ENCODE measurements at places on chromosomes 2 and 18.

DNA sequence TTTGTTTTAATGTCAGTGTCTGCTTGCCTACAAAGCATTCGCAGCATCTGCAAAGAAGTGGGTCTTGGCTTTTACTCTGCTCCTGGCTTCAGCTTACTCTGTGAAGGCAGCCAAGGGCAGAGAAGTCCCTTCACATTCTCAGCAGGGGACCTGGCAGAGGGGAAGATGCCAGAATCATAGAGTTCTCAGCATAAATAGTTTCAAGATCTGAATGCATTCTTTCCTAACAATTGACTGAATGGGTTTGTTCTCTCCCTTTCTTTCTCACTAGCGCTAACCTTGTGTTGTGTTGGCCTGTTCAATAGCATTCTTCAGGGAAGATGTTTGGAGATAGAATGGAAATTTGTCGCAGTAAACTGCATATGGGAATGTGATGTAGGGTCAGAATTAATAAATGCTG, 106.9 kb downstream of the FARSB start:
- DNase-seq, result no peak

- DNase-seq, result no peak
These were observed 1.3 kb upstream of the TRIB2 start for GRCh38 chr2:12715258-12716031.

GRCh38 chr2:226981791-226982326, 146.0 kb downstream of the RHBDD1 start:
- no peak for DNase-seq

- DNase-seq, result no peak
These were observed 95.4 kb downstream of the HNMT start for GRCh38 chr2:138059487-138060300.

- DNase-seq, result no peak
These were observed 11.7 kb downstream of the CCBE1 start for GRCh38 chr18:59685501-59685900.

DNA sequence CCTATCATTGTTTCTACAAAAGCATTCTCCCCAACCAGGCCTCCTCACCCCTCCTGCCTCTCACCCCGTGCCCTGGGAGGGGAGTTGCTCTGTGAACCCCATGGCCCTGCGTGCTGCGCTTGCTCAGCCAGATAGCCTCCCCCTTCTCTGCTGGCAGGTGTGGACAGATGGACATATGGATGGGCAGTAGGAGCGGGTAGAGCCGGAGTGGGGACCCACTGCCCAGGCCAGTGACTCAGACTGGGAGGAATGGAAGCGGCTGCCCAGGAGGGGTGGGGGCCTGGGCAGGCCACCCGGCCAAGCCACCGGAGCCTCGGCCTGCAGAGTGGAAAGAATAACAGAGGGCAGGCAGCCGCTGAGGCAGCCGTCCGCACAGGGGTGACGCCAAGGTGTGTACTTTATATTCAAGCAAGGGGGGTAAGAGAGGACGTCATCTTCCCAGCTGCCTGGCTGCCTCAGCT, 8.7 kb downstream of the CYP26B1 start:
- no peak for DNase-seq

DNA sequence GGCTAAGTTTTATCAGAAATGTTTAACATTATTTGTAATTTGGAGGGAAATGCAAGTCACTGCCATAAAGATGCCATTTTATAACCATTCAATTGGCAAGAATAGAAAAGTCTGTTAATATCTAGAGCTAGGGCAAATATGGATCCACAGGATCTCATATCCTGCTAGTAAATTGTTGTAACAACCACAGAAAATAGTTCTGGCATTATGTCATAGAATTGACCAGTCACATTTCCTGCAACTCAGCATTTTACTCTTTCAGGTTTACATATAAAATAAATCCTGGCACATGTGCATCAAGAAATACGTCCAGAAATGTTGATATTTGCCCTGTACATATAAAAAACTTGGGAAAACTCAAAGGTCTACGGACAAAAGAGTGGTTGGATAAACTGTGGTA, 32.9 kb downstream of the OSBPL6 start:
- no peak for DNase-seq

- DNase-seq, result no peak
These were observed 7.4 kb downstream of the PLEKHB2 start for GRCh38 chr2:131112529-131112928.

- no peak for DNase-seq
These were observed 23.8 kb downstream of the AKAIN1 start for GRCh38 chr18:5173236-5173635.

GRCh38 chr2:230422149-230422548, 6.1 kb downstream of the SP100 start:
- no peak for DNase-seq

- DNase-seq, result no peak
These were observed 24.6 kb downstream of the CCDC195 start for GRCh38 chr2:224691563-224691962.

GRCh38 chr18:65049586-65049985, 701.2 kb upstream of the CDH7 start:
- no peak for DNase-seq

DNA sequence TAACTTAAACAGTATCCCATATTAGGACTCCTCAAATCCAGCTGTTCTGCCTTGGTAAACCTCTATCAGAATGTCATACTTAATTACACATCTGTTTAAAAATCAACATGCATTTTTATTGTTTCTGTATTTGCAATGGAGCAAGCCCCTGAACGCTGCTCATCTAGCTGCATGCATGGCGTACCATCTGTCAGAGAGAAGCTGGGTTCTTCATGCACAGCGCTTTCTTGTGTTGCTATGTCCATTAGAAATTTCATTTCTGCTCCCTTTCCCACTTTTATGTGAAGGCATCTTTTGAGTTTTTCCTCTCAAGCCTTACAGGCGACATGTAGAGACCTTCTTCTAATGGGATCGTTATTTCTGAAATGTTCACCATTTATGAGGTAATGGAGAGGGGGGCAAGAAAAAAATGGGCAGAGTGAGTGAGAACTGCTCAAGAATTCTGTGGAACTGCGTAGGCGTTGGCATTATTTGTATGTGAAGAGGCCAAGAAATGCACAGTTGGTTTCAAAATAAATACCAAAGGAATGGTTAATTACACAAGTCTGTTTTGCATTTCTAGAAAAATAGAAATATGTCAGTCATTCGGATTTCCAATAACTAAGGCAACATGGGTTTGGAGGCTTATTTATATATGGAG, 31.6 kb downstream of the INSIG2 start:
- DNase-seq, result no peak

DNA sequence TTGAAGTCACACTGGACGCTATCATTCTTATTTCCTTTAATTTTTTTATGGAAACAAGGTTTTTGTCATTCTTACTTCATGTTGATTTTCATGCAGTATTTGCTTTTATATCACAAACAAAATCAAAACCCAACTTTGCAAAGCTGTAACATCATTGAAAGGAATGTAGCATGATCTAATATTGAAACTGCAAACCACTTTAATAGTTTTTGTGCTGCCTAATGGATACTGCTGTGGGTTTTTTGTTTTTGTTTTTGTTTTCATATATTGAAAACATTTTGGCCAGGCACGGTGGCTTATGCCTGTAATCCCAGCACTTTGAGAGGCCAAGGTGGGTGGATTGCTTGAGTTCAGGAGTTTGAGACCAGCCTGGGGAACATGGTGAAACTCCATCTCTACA, 81.6 kb downstream of the MAP2 start:
- no peak for DNase-seq

GRCh38 chr2:128596396-128597120, 277.9 kb upstream of the HS6ST1 start:
- no peak for DNase-seq

GRCh38 chr2:99397266-99397920, 60.2 kb downstream of the EIF5B start:
- DNase-seq, result no peak

DNA sequence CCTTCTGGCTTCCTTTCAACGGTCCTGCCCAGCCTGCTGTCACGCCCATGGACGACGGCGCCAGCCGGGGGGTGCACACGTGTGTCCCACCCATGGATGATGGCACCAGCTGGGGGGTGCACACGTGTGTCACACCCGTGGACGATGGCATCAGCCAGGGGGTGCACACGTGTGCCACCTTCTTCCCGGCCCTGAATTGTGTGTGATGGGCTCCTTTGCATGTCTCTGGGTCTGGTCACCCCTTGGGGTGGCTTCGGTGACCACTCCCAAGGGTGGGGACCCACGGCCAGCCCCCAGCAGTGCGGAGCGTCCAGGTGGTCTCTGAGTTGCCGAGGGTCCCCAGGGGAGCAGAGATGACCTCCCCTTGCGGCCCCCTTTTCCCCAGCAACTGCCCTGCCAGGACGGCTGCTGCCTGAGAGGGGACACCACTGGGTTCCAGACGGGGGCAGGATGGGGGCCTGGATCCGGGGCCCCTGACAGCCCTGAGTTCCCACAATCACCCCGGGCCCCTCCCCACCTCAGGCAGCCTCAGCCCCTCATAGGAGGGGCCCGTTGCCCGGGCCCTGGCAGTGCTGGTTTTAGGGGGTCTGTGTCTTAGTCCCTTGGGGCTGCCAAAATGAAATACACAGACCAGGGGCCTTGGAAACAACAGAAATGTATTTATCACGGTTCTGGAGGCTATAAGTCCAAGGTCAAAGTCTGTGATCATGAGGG, 9.4 kb downstream of the NEU4 start:
- DNase-seq, result no peak

- DNase-seq, result no peak
These were observed 36.6 kb downstream of the TMEM177 start for GRCh38 chr2:119715409-119716283.

DNA sequence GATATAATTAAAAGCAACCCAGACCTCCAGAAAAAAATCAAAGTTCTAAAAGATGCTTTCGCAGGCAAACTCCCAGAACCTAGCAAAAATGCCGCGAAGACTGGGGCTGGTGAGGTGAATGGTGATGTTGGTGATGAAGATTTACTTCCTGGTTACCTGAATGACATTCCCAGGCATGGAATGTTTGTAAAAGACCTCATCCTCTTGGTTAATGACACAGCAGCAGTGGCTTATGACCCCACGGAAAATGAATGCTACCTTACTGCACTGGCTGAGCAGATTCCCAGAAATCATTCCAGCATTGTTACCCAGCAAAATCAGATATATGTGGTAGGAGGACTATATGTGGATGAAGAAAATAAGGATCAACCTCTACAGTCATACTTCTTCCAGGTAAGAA, 994 bp downstream of the KLHL41 start:
- DNase-seq, result no peak
